NCI-H1436 (cell line): ENCODE measurements at places on chromosomes 3 and 15.

DNA sequence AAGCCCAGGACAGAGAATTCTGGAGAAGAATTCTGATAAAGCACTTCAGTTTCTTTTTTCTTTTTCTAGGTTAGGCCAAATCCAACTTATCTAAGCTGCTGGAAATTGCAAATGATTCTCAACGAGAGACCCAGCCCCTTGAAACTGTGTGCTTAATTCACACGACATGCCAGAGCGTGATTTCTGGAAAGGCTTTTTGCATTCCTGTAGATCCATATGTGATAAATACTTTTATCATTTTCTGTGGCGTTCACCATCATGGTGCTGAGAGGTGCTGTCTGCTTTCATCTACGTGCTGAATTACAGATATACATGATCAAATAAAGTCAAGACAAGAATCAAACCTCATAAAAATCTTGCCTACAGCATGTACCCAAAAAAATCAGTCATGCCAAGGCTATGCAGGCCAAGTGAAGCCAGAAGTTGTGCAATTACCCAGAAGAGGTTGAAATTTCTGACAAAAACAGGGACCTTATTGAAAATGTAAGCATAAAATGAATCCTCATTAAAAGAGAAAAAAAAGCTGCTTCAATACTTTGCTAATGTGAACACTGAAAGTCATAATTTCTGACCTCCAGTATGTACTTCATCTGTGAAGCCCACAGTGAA lies 10.8 kb upstream of the MEF2A start:
- no peak for DNase-seq

GRCh38 chr3:179454887-179455286 lies 3.6 kb upstream of the GNB4 start:
- DNase-seq = no peak

- peak; percentile 45 for DNase-seq
Observed at GRCh38 chr15:41904541-41905005, 10.7 kb upstream of the SPTBN5 start.

GRCh38 chr3:8416965-8417364 lies 84.7 kb upstream of the LMCD1 start:
- no peak for DNase-seq

DNA sequence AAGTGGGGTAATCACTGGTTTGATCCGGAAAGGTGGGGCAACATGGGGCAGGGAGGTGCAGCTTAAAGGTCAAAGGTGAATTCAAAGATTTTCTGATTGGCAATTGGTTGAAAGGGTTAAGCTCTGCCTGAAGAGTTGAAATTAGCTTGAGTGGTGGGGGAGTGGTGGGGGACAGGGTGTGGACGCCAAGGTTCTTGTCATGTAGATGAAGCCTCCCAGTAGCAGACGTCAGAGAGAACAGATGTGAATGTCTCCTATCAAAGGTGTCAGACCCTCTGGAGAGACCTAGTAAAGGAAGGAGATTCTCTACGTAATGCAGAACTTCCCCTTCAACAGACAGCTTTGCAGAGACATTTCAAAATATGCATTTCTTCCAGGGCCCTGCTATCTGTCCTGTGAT lies 62.8 kb downstream of the ABCC5 start:
- no peak for DNase-seq
